Thoracic aorta (tissue), 2 donors: ENCODE measurements at places on chromosomes 13 and 19. TPM values are rescaled to one million over a fixed set of nuclear protein-coding genes. Genes with fewer than 3 reads are reported as not detected.

GRCh38 chr13:93158565-93158964 is 68.0 kb upstream of the GPC6 start:
- DNase-seq, result no peak

- no peak for DNase-seq
Measured at GRCh38 chr13:80889829-80890228, 548.9 kb upstream of the SPRY2 start.

GRCh38 chr13:102089177-102089576 is 312.7 kb downstream of the FGF14 start:
- no peak for DNase-seq

- DNase-seq, result no peak
Measured at GRCh38 chr19:3852614-3853254, 16.1 kb downstream of the ZFR2 start.

DNA sequence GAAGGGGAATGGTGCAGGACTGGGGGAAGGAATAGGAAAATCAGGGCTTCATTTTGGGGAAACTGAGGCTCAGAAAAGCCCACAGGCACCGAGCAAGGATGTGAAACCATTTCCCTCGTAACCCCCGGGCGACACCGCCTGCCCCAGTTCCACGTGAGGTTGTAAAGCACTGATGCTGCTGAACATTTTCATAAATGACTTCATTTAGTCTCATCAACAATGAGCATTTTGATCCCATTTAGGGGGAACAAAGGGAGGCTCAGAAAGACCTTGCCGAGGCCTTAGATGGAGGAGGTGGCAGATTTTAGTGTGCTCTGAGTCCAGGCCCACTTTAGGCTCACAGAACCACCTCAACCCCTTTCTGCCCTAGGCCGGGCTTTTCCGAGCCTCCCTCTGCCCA is 20.5 kb upstream of the FBXO27 start:
- no peak for DNase-seq

DNA sequence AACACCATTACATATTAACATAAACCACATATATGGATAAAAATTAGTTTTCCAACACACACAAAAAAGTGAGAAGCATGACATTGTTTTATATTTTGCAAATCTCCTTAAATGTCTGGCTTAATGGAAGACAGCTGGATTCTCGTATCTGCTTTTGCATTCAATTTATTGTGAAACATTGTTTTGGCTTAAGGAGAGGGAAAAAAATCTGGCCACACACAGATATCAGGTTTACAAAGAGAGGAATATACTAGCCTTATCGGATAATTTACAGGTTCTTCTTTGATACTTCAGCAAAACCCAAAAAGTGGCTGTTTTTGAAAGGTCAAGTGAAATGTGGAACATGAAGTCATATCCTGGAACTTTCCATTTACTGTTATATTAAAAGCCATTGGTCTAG is 523.5 kb upstream of the ARGLU1 start:
- no peak for DNase-seq

Gene HS6ST3
- total RNA-seq, result 1.1 TPM

DNA sequence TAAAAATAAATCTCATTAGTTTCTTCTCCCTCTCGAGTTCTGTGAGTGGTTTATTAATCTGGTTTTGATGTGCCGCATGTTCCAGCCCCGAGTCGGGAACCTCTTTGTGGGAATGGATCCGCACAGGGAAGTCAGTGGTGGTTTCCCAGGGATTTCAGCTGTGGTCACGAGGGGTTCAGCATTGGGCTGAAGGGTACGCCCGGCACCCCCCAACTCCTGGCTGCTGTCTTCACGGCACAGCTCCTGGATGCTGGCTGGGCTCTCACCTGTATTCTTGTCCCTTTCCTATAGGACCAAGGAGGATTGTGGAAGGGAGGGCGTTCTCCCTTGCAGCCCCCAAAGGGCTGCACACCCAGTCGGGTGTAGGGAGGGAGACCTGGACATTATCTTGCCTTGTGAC is 167.8 kb downstream of the ZNF536 start:
- DNase-seq, result no peak

Gene ATXN8OS
- total RNA-seq, result not detected

- no peak for DNase-seq
Measured at GRCh38 chr19:3115916-3116602, 19.8 kb upstream of the GNA15 start.

- no peak for DNase-seq
Measured at GRCh38 chr19:28026636-28027035, 1186.3 kb downstream of the UQCRFS1 start.

Gene CCDC70
- total RNA-seq, result not detected

Gene TEX101
- total RNA-seq, result not detected

DNA sequence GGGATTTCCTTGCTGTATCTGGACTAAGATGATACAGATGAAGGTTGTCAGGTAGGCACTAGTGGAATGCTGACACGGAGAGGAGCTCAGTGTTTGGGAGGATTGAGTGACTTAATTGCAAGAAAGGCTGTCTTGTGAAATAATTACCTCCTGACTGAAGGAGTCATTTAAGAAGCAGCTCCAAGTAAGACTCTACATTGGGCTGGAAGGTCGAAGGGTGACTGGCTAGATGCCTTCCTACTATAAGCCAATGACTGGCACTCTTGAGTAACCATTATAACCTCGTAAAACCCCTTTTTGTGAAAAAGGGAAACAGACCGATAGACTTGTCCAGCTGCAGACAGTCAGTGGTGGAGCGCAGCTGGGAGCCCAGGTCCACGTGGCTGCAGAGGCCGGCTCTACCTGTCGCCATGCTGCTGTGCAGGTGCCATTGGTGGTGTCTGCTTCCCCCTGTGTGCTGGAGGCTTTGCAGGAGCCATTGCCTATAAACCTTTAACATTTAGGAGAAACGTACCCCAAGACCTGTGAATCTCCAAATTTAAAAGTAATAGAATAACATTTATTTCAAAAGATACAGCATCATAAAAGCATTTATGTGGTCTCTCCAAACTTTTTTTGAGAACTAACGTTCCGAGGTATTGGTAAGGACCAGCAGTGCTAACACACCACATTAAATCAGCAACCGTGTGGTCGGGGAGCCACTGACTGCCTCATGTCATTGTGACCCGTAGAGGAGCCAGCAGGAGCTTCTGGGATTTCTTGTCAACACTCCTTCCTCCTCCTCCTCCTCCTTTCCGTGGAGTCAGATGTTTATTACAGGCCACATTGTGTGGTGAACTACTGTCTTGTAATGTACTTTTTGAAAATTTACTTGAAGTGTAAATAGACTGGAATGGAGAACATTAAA is 80.4 kb upstream of the TEX29 start:
- no peak for DNase-seq

- no peak for DNase-seq
Measured at GRCh38 chr13:27533155-27533643, 82.8 kb upstream of the MTIF3 start.

GRCh38 chr13:51298812-51299211 is 40.7 kb upstream of the SERPINE3 start:
- no peak for DNase-seq

Gene KLHL1
- total RNA-seq, result not detected

GRCh38 chr13:110495376-110495775 is 66.1 kb downstream of the RAB20 start:
- no peak for DNase-seq

GRCh38 chr19:18672606-18673337 is 10.7 kb upstream of the CRTC1 start:
- DNase-seq, result no peak

DNA sequence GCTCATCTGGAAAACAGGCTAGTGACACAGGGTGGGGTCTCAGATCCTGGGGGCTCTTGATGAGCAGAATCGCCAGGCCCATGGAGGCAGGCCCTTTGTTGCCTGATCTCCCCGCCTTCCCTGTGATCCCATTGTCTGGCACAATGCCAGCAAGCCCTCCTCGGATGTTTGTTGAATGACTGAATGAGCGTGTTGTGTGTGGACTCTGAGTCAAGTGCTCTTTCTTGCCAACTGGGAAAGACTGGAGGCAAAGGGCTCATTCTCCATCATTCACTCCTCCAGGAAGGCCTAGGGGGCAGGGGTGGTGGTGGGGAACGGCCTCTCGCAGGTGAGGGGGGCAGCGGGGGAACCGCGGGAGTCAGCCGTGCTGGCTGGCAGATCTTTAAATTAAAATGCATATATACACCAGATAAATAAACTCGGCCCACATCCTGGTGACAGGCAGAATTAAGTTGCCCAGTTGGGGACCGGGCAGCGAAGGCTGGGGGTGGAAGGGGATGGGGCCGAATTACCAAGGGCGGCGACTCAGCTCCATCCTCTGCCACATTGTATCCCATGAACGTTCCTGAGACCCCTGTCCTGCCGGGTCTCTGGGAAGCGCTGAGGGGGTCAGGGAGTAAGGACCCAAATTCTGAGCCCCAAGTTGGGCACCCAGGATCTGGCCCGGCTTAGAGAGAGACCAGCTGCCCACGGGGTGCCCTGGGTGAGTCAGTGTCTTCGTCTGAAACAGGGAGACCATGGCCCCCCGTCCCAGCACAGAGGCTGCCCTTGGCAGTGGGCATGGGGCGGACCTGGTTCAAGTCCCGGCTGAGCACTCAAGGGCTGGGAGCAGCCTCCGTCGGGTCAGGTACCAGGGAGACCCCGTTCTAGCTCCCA is 24.5 kb downstream of the EFNA2 start:
- no peak for DNase-seq

DNA sequence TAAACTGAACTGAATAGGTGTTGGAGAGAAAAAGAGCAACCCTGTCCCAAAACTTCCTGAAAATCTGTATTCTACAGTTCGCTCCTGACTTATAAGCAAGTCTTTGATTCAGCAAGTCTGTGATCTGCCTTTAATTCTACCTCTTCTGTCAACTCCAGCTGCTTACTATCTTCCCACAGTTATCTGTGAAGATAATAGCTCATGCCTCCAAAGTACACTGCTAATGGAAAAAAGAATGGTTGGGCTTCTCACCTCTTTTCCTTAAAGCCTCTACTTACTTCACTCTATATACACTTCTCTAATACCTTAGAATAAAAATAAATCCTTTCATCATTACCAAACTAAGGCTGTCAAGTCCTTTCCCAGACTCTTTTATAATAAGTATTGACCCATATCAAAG is 391.5 kb upstream of the MIR17HG start:
- no peak for DNase-seq
